HFFc6 (cell line): ENCODE measurements at places on chromosomes 2 and 18. TPM values are rescaled to one million over a fixed set of nuclear protein-coding genes. Genes with fewer than 3 reads are reported as not detected.

SEC11C gene
- total RNA-seq: 39.9 to 52.1 TPM (median 49.2 TPM) in 3 replicates

DSG1 gene
- not detected in 3 replicates for total RNA-seq

CNGA3 gene
- total RNA-seq: 0.11 to 0.78 TPM (median 0.52 TPM) in 3 replicates

CPLX4 gene
- not detected in 3 replicates for total RNA-seq

- no peak for DNase-seq
Observed at GRCh38 chr2:29878898-29879297, 42.5 kb downstream of the ALK start.

GRCh38 chr2:85009019-85009618 is 38.2 kb downstream of the KCMF1 start:
- no peak for DNase-seq

CCDC138 gene
- total RNA-seq: 3.8 to 4.9 TPM (median 4.1 TPM) in 3 replicates

- peak; percentile 13 for DNase-seq
Observed at GRCh38 chr2:101123795-101124471, 27.2 kb downstream of the TBC1D8 start.

DNA sequence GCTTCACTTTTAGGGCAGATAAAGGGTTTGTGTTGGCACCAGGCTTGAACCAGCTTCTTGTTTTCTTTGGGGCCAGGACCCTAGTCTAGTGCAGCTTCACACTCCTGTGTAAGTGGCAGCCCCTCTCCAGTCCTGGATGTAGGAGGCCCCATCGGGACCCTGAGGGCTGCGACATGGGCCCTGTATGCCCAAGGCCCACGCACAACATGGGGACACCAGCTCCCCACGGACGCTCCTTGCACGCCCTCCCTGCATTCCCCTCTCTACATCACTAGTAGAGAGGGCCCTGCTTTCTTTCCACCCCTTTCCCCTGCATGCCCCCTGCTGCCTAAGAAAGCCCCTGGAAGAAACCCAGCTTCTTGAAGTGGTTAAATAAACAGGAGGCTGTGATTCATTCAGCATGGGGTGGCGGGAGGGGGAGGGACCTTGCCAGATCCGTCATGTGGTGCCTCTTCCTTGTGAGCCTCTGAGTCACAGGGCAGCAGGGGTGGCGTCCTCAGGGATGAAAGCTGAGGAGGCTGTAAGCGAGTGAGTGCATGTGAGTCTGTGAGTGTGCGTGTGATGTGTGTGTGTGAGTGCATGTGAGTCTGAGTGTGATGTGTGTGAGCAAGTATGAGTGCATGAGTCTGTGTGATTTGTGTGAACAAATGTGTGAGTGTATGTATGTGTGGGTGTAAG is 42.5 kb downstream of the COPS8 start:
- DNase-seq: peak; percentile 96

DNA sequence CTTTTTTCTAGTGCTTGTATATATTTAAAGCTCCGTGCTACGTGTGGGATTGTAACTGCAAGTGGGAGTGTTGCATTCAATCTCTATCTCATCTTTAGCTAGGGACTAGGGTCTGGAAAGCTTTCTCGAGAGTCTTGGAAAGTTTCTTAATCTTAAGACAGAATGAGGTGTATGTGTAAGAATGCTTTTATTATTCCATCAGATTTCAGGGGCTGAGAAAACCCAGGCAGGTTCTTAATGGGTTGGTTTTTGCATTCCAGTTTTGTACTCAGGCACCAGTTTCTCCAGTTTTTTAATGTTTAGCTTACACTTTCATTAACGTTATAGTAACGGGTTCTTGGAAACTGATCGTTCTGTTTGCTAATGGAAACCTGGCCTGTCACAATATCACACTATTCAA is 20.3 kb downstream of the MRPL19 start:
- DNase-seq: no peak

GNLY gene
- not detected in 3 replicates for total RNA-seq

GRCh38 chr2:5660591-5660990 is 31.6 kb upstream of the SOX11 start:
- no peak for DNase-seq

PSD4 gene
- total RNA-seq: 0.76 and 1.1 TPM in 2 replicates

DNA sequence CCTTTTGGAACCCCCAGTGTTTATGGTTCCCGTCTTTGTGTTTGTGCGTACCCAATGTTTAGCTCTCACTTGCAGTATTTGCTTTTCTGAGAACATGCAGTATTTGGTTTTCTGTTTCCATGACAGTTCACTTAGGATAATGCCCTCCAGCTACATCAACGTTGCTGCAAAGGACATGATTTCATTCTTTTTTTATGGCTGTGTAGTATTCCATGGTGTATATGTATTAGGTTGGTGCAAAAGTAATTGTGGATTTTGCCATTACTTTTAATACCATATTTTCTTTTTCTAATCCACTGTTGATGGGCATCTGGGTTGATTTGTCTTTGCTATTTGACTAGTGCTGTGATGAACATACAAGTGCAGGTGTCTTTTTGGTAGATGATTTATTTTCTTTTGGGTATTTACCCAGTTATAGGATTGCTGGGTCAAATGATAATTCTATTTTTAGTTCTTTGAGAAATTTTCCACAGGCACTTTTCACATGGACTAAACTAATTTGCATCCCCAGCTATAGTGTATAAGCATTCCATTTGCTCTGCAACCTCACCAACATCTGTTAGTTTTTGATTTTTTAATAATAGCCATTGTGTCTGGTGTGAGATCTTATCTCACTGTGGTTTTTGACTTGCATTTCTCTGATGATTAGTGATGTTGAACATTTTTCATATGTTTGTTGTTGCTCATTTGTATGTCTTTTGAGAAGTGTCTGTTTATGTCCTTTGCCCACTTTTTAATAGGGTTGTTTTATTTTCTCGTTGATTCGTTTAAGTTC is 63.6 kb downstream of the CERS6 start:
- DNase-seq: peak; percentile 25

DNA sequence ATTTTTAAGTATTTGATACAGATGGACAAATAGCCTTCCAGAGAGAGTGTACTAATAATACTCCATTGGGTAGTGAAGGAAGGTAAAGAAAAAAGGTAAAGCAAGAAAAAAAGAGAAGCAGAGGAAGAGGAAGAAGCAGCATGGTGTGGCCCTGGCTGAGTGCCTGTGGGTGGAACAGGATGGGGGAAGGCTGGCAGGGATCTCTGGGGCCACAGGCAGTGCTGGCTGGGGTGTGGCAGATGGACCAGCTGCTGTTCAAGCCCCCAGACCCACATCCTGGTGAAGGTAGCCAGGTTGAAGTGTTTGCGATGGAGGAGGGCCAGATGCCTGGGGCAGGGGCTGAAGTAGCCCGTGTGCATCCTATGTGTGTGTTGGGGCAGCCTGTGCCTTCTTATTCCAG is 79.0 kb downstream of the DYSF start:
- DNase-seq: no peak

GRCh38 chr2:169027234-169027633 is 3.9 kb downstream of the ABCB11 start:
- DNase-seq: no peak
